SK-N-MC (cell line): ENCODE measurements at places on chromosomes 11 and 22.

GRCh38 chr11:115050756-115051155, 372.4 kb downstream of the NXPE2 start:
- DNase-seq = no peak

DNA sequence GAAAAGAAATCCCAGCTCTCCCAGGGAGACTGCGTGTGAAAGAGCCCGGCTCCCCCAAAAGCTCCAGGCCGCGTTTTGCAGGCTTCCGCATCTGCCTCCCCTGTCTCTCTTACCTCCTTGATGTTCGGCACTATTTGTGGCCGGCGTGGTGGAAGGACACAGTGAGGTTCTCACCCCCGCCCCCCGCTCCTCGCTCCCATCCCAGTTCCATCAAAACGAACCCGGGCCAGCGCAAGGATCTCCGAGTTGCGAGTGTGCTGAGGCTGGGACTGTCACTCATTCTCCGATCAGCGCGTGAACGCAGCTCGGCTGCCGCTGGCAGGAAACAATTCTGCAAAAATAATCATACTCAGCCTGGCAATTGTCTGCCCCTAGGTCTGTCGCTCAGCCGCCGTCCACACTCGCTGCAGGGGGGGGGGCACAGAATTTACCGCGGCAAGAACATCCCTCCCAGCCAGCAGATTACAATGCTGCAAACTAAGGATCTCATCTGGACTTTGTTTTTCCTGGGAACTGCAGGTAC, at the start of gene NCAM1:
Gene NCAM1, plus strand, starts transcription at position 275 of the 523 bp plus-strand sequence.
- no peak for DNase-seq

- DNase-seq = no peak
Observed at GRCh38 chr22:22657712-22658111, 13.3 kb downstream of the GGTLC2 start.

DNA sequence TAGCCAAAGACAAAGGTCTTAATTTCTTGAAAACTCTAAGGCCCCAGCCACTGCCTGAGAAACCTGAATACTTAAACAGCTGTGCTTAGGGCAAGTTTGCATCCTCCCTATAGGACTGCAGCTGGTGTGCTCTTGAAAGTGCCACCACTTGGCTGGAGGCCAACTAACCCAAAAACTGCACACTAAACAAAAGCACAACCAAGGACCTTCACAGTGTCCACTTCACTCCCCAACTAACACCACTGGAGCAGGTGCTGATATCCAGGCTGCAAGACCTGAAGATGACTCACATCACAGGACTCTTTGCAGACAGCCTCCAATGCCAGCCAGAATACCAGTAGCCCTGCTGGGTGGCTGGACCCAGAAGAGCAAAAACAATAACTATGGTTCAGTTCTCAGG, 357.7 kb upstream of the ARHGAP42 start:
- no peak for DNase-seq

DNA sequence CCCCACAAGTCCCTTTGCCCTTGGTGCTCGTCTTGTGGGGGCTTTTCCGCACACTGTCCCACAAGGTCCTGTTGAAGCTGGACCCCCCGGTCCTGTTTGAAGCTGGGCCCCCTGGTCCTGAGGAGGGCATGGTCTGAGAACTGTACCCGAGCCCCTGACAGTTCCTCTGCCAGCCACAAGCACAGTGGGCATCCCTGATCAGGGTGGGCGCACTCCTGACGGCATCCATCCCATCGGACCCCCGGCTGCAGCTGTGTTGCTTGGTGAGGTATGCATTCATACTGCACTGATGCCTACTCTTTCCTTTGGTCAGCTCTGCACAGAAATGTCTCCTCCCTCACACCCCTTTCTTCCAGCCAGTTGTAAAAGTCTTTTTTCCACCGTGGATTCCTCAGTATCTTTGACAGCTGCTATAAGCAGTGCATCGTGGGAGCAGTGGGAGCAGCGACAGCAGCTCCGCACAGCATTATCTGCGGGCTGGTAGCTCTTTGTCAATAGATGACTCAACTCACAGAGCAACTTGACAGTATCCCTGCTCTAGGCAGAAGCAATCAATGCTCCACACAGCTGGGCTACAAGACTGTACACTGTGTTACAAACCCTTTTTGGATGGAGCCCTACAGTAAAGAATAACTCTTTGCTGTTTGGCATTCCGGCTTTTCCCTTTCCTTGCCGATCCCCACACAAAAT, 1030.8 kb upstream of the CCDC90B start:
- no peak for DNase-seq

DNA sequence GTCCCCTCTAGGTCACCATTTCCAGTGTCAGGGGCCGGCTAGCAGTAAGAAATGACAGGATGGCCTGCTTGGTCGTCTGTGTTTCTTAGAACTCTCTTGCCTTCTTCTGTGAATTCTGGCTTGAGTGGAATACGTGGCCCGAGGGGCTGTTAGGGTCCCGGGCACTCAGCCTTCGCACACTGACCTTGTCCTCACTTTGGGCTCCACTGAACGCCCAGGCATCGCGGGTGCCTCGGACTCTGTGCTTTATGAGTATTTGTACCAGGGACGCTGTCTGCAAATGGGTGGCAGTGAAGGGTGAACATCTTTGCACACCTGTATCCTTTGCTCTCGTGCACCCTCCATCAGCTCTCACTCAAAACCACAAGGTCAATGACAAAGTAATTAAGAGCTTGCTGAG, 123.4 kb upstream of the ANO1 start:
- no peak for DNase-seq

DNA sequence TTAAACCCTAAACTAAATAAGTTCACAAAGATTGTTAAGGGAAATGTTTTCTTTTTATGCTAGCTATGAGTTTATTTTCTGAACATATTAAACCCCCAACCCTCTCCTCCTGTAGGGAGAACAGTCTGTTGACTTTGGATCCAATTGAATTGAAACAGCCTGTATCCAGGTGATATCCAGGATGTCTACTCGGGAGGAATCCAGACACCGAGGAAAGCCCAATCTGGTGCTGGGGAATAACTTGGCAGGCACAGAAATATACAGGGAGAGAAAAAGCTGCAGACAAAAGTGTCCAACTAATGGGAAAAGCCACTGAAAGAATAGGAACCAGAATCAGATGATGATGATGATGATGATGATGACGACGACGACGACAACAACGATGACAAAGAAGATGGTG, 93.9 kb upstream of the API5 start:
- DNase-seq = no peak

DNA sequence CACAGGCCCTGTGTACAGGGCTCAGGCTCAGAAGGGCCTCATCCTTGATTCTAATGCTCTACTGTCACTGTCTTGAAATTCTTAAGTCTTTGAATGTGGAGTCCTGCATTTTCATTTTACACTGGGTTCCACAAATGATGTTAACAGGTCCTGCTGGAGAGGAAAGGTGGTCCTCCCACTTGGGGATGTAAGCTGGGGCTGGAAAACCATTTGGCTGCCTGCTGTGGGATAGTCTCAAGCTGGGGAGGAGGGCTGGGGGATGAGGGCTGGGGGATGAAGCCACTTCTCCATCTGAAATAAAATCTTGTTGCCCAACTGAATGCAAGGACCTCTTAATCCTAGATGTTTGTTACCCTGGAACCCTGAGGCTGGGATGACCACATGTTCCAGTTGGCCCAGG, 423.0 kb downstream of the TENM4 start:
- DNase-seq = no peak

GRCh38 chr22:20569059-20570058, 61.9 kb downstream of the MED15 start:
- no peak for DNase-seq

GRCh38 chr11:68753300-68753699, 2.0 kb upstream of the TESMIN start:
- DNase-seq = no peak

DNA sequence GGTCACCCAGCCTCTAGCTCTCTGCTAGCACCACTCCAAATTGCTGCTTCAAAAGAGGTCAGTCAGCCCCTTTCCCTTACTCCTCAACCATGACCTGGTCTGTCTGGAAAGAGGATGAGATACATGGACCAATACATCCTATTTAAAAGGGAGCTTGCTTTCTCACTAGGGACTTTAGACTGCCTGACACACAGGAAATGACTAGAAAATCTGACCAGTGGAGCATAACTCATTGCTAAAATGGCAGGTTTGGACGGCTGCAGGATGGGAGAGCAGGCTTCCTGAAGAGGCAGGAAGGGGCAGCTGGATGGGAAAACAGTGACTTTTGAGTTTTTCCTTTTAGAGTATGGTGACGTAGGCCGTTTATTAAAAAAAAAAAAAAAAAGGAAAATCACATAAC, 25.3 kb downstream of the STIM1 start:
- DNase-seq = no peak

DNA sequence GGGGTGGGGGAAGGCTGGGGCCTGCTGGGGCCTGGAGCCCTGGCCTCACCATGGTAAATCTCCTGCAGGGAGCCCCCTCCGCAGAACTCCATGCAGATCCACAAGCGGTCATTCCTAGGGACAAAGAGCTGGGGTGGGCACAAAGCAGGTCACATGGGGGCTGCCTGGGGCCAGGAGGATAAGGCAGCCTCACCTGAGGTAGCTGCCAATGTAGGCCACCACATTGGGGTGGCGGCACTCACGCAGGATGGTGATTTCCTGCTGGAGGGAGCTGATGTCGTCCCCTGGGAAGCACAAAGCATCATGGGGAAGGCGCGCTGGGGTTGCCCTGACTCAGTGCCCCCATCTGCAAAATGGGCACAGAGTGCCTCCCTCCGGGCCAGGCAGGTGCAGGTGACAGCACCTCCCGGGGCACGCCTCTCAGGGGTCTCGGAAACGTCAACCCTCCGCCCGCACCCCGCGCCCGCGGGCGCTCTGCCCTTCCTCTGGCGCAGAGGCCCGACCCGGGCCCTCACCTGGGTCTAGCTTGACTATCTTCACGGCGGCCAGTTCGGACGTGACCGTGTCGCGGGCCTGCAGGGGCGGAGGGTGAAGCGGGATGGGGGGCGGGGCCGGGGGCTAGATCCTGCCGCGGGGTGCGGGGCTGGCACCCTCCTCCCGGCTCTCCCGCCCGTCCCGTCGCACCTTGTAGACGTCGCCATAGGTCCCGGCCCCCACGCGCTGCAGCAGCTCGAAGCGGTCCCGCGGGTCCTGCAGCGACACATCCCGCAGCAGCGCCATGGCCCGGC, 450 bp downstream of the MAP4K2 start:
- no peak for DNase-seq

DNA sequence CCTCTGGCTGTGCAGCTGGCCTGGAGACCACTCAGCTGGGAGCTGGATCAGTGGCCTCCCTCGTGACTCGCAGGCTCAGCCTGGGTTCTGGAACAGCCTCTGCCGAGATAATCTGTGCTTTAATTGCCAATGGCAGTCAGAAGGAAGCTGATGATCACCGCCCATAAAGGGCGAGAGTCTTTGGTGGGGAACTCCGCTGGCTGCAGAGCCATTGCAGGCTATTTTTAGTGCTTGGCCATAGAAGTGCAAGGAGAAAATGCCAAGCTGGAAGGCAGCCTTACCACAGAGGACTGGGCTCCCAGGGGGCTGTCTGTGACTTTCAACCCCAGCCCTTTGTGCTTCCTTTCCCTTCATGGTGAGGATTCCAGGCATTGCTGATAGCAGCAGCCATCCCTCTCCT, 62.2 kb upstream of the TENM4 start:
- no peak for DNase-seq

GRCh38 chr11:40290171-40290631, 1169.3 kb downstream of the LRRC4C start:
- DNase-seq = peak; percentile 87

GRCh38 chr11:124541204-124541603, 2.2 kb downstream of the OR8B12 start:
- no peak for DNase-seq

- DNase-seq = no peak
Observed at GRCh38 chr22:50505276-50505775, 2.2 kb downstream of the LMF2 start.

DNA sequence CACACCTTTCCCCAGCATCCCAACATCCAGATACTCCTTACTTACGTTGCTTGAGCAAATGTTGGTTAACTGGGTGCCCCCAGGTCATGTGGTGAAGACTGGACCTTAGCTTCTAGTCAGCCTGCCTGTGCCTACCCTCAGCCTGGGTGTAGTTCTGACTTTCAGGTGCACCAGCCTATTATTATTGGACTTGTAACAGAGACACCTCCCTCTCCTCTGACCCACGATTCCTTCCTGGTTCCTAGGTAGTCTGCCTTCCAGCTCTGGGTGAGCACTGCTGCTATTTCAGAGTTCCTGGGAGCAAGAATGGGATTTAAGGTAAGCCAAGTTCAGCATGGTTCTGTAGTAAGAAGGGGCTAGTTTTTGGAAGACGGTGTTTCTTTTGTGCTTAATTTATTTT, 138.2 kb downstream of the DSCAML1 start:
- DNase-seq = no peak

DNA sequence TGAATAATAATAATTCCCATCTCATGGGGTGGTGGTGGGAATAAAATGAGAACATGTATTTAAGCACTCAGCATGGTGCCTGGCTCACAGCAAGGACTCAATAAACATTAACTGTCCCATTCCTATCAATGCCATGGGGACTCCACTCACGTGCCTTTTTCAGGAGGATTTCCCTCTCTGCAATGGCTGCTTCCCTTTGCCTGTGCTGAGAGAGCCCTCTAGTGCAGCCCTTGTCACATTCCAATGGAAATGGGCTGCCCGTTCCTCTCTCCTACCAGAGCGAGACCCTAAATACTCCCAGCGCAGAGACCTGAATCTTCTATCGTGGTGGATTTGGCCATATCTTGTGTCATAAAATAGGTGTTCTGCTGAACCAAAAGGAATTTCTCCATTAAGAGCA, 621.5 kb upstream of the B3GAT1 start:
- DNase-seq = no peak

GRCh38 chr11:95996621-95997235, 72.8 kb upstream of the MTMR2 start:
- no peak for DNase-seq

- no peak for DNase-seq
Observed at GRCh38 chr11:8564526-8564925, 29.5 kb downstream of the STK33 start.

DNA sequence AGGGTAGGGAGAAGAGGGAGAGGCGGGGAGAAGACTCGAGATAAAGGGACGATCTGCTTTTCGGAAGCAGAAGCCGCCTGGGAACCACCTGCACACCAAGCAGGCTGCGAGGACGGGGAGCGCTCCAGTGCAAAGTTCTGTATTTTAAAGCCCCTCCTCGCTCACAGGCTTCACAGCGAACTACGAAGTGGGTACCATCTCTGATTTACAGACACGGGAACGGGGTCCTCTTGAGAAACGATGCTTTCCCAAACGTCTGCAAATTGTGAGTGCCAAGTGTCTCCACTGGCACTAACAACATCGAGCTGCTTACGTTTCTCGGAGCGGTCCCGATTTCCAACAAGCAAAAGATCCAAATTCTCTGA, 700 bp upstream of the STX3 start:
- DNase-seq = no peak

- DNase-seq = no peak
Observed at GRCh38 chr22:17893900-17894535, 119.7 kb upstream of the BID start.

DNA sequence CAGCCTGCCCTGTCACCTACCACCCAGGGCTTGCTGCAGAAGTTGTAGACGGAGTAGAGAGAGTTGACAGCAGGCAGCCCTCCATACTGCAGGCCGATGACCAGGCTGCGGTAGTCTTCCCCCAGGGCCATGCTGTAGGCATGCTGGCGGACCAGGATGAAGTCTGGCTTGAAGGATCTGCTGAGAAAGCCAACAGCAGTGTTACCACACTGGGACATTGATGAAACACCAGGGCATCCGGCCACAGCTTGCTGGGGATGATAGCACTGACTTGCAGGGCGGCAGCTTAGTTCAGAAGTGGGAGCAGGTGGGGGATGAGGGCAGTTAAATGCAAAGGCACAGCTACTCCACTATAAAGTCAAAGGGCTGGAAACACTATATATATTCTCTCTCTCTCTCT, 67.4 kb downstream of the TIMP3 start:
- DNase-seq = no peak
